ENCODE measurements at places on chromosomes 5 and 9.

- DNase-seq: no peak
Observed at GRCh38 chr9:69627281-69627680, 44.9 kb downstream of the APBA1 start.

GRCh38 chr9:88880199-88880598 lies 111.1 kb upstream of the S1PR3 start:
- no peak for DNase-seq

DNA sequence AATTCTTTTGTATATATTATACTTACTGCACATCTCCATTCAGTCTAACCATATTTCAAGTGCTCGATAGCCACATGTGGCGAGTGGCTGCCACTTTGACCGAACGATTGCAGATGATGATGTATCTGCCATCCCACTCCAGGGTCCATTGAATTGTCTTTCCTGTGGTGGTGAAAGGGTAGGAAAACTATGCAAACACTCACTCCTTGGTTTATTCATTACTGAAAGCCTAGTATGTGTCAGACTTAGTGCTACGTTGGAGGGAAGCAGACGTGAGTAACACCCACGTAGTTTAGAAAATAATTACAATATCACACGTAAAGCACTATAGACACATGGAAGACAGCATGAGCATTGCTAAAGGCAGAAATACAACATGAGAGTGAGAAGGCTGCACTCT lies 353.7 kb downstream of the CSNK1G3 start:
- no peak for DNase-seq

GRCh38 chr5:156396830-156397081 lies 69.8 kb downstream of the SGCD start:
- no peak for DNase-seq

DNA sequence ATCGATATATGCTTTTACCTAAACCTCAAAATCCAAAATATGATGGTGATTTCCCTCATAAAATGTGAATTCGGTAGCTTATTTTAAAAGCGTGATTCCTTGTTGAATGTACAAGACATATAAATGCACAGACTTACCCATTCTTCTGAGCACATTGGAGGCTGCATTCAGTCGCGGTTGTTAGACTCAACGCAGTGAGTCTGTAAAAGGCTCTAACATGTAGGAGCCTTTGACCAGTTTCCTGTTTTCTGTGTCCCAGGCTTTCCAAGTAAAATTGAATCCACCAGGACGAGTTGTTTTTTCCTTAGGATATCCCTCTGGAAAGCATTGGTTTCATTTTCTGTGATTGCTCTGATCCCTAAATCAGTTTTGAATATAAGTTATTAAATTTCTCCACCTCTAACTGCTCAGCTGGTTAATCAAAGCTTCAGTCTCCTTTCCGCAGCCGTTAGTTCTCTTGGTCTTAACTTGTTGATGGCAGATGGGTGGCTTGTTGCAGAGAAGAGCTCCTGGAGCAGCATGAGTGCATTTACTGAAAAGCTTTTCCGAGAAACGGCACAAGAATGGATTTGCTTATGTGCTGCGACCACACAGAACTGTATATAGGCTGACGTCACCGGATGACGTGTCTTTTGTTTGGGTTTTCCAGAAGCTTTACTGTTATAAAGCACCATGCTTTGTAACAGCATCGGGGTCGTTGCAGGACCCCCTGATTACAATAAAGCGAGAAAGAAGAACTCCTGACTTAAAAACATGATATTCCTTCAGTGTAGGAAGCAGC lies at the start of gene LRRTM2:
LRRTM2 (minus strand) TSS at position 565 of the 781 bp plus-strand sequence; CDS start at position 141, 424 bp downstream.
- peak; percentile 27 for DNase-seq

- DNase-seq: no peak
Observed at GRCh38 chr5:654071-654778, 38.9 kb downstream of the TPPP start.

- DNase-seq: no peak
Observed at GRCh38 chr9:110244616-110245015, 11.7 kb downstream of the TXN start.

DNA sequence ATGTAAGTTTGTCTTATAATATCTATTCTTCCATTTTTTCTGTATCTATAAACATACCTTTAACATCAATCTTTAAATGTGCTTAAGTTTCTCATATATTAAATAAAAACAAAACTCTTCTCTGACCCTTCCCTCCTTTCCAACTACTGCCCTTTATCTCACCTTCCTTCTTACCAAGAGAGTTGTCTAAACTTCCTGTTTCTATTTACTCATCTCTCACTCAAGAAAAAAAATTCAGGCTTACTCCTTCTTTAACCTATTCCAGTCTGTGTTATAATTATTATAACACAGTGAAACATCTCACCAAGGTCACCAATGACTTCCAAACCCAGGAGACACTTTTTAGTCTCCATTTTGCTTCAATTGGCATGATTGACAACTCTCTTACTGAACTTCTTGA lies 140.9 kb downstream of the CCDC171 start:
- no peak for DNase-seq

- no peak for DNase-seq
Observed at GRCh38 chr9:104783588-104783987, 19.7 kb downstream of the NIPSNAP3B start.

- no peak for DNase-seq
Observed at GRCh38 chr5:152058267-152058666, 133.6 kb upstream of the GLRA1 start.

DNA sequence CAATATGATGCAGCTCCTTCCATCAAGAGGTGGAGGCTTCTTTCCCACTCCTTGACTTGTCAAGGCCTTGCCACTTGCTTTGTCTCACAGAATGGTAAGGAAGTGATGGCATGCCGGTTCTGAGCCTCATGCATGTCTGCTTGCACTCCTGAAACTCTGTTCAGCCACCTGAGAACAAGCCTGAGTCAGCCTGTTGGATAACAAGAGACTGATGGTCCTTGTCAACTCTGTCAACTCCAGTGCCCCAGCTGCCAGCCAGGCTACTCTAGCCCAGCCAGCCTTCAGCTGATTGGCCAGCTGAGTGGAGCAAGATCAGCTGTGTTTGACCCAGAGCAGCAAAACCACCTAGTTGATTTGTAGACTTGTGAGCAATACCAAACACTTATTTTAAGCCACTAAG lies 4.4 kb upstream of the TENT4A start:
- no peak for DNase-seq

- DNase-seq: no peak
Observed at GRCh38 chr5:97550164-97550563, 367.1 kb upstream of the RIOK2 start.

GRCh38 chr9:107308461-107308860 lies 25.4 kb downstream of the RAD23B start:
- DNase-seq: no peak

- no peak for DNase-seq
Observed at GRCh38 chr9:12554636-12555035, 138.5 kb upstream of the TYRP1 start.

- DNase-seq: no peak
Observed at GRCh38 chr9:22374051-22374450, 72.6 kb upstream of the DMRTA1 start.

DNA sequence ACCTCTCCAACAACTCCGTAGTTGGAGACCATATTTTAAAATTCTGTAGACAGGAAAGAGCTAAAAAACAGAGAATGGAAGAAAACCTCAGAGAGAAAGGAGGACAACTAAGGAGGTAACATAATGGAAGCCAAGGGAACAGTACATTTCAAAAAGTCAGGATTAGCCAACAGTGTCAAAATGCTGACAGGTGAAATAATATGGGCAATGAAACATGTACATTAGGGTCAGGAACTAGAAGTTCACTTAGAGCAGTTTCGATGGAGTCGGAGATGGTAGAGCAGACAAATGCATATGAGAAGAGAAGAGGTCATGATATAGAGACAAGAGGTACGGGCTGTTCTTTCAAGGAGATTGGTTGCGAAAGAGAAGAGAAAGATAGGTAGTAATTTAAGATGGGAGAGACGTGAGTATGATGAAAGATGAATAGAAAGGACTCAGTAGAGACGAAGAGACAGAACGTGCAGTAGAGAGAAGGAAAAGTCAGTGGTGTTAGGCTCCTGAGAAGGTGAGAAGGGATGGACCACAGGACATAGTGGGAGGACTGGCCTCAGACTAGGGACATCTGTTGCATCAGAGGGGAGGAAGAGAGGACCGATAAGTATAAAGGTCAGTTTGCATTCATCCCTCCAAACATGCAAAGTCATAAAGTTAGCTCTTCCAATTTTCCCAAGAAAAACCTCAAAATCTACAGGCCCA lies 25.6 kb downstream of the NRG2 start:
- no peak for DNase-seq

GRCh38 chr5:169248550-169248949 lies 52.4 kb downstream of the SLIT3 start:
- no peak for DNase-seq

DNA sequence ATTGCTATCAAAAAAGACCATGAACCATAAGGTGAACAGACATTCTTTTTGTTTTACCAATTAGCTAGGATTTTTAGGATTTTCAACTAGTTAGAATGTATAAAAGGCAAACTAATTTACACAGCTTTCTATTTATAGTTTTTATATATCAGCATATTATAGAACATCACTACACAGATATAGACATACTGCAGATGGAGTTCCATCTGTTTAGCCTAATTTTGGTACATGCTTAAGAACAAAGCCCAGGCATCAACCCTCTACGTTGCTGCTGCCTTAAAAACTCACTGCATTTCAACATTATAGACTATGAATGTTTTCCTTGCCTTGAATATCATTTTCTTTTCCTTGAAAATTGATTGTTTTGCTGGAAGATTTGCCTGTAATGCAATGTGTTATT lies 2227.5 kb upstream of the C9orf72 start:
- DNase-seq: no peak

- no peak for DNase-seq
Observed at GRCh38 chr9:89361816-89362646, 43.7 kb downstream of the SECISBP2 start.

DNA sequence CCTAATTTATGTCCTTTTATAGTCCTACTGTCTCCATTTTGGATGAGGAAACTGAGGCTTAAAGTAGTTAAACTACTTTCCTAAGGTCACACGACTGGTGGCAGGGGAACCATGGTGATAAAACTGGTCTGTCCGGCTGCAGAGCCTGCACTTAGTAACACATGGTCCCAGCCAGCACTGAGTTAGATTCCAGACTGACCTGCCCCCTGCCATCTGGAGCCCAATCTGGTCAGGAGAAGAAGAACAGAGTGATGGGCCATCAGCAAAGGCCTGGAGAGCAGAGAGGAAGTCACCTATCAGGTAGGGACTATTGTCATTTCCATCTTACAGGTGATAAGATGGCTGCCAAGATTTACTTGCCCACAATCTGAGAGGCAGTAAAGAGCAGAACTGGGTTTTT lies 86.6 kb upstream of the SLC25A48 start:
- no peak for DNase-seq

- DNase-seq: no peak
Observed at GRCh38 chr5:89407054-89407453, 524.1 kb upstream of the MEF2C start.

DNA sequence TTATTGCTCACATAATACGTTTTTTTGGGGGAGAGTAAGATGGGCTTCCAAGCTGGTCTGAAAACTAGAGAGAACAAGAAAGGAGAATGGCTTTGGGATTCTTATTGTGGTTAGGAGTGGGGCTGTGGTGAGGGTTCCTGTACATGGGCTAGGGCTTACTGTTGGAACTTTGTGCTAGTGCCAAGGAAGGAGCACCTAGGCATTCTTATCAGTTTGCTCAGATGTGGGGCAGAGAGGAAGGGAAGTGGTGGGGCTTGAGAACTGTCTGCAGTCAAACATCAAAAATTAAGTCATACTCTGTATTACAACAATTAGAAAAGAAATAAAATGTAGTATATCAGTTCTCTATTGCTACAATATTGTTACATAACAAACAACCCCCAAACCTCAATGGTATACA lies 4.0 kb upstream of the THBS4 start:
- no peak for DNase-seq

DNA sequence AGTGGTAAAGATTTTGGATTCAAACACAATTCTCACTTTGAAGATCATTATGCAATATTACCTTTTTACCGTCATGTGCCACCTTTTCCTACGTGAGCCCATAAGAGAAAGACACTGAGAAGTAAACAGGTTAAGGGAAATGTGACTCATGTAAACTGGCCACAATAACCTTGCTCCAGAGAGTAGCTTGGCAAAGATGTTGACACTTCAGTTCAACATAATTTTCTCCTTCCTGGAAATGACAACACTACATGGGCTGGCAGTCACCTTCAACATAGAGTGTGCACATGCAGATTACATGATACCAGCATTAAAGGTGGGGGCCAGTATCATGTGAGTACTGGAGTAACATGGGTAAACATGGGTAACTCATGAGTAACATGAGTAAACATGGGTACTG lies 141.9 kb downstream of the CDK5RAP2 start:
- DNase-seq: no peak

GRCh38 chr5:79173626-79174025 lies 62.0 kb downstream of the BHMT start:
- DNase-seq: no peak

DNA sequence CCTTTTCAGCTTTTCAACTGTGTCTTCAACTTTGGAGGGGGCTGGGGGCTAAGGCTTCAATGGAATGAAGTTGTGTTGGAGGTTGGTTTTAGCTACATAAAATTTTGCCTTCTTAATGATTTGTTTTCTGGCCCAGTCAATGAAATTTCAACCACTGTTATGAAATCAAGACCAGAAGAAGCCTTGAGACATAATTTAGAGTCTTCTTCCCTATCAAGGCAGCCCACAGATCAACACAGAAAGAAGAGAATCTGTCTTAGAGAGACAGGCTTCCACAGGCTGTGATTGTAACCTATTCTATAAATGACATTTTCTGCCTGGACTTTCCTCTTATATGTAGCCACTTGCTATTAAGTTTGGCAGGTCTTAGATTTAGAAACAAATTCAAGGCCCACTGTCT lies 46.5 kb upstream of the ZSWIM6 start:
- no peak for DNase-seq

GRCh38 chr5:177403792-177404640 lies 3.6 kb upstream of the PFN3 start:
- no peak for DNase-seq

GRCh38 chr9:127972236-127972871 lies 8.4 kb downstream of the EEIG1 start:
- no peak for DNase-seq

GRCh38 chr5:1524799-1525623 lies 1.3 kb upstream of the LPCAT1 start:
- no peak for DNase-seq

GRCh38 chr5:150146862-150147601 lies 8.6 kb downstream of the PDGFRB start:
- DNase-seq: no peak

Measured in GM04503 (cell line).